ENCODE measurements at places on chromosomes 2 and 18.

- no peak for DNase-seq
Observed at GRCh38 chr18:10131460-10132395, 217.9 kb downstream of the VAPA start.

DNA sequence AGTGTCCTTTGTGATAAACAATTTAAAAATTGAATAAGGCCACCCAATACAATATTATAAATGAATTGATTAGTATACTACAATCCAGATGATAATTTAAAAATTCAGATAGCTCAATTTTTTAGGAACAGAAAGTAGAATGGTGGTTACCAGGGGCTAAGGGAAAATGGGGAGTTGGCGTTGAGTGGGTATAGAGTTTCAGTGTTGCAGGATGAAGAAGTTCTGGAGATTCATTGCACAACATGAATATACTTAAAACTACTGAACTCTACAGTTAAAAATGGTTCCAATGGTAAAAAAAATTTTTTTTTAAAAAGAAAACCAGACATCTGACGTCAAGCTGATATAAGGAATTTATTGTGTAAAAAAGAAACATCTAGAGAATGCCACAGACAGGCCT, 20.9 kb downstream of the SLC39A6 start:
- no peak for DNase-seq

GRCh38 chr2:190678444-190679162, 29.7 kb downstream of the NAB1 start:
- peak; percentile 39 for DNase-seq

- DNase-seq = no peak
Observed at GRCh38 chr18:23291456-23292205, 156.3 kb downstream of the CABLES1 start.

- no peak for DNase-seq
Observed at GRCh38 chr2:104975851-104976250, 62.0 kb upstream of the MRPS9 start.

GRCh38 chr2:157150747-157151146, 106.8 kb upstream of the GALNT5 start:
- DNase-seq = no peak

DNA sequence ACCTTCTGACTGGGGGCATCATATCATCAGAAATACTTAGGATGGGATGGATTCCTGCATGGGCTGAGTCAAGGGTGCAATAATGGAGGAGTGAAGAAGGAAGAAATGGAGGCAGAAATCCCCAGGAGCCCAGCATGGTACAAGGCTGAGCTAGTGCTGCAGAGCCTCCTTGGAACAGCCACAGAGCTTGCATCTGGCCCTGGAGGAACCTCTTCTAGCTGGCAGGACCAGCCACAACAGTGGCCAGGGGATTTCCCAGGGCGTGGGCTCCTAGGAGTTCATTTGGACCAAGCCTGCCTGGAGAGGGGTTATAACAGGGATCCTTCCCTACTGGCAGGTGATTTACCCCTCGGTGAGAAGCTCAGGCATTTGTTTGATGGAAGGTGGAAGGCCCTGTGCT, 4.7 kb upstream of the IL37 start:
- DNase-seq = no peak

- no peak for DNase-seq
Observed at GRCh38 chr18:2851771-2852170, 5.0 kb downstream of the EMILIN2 start.

DNA sequence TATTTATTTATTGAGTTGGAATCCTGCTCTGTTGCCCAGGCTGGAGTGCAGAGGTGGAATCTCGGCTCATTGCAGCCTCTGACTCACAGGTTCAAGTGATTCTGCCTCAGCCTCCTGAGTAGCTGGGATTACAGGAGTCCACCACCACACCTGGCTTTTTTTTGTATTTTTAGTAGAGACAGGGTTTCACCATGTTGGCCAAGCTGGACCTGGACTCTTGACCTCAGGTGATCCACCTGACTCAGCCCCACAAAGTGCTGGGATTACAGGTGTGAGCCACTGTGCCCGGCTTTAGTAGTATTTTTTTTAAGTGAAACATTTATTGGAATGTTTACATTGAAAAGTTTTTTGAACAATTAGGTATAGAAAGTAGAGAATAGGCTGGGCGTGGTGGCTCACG, 23.9 kb downstream of the SLC20A1 start:
- no peak for DNase-seq

DNA sequence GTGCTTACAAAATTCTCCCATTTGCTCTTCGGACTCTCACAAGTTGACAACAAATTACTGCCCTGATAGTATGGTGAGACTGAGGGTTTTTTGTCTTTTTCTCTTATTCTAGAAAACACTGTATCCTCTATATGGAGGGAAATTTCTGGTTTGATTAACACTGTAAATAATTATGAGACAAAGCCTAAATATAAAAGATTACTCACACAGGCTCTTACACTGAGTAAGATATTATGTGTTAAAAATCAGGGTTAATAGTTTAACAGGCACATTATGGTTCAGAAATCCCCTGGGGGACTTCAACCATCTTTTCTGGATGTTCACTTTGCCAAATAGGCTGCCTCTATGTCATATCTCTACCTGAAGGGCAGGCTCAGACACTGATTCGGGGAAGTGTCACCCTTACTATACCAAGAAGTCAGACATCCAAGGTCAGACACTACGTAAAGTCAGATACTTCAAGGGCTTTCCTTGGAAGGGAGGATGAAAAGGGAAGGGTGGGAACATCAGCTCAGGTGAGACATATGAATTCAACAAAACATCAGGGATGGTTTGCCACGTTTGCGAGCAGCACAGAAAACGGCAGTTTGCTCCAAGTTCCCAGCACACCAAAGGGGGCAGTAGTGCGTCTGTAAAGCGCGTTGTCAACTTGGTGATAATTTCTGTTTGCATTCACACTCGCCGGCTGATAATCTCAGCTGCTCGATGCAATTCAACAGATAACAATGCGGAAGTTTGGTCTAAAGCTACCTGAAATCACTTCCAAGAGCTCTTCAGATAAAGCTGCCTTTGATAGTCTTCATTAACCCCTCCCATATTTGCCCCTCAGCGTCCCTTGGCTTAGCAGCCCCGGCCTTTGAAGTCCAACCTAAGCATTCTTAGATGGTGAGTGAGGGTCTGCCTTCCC, 972 bp upstream of the RASGRP3 start:
- peak; percentile 81 for DNase-seq

Measured in DND-41 (cell line).